Nucleus accumbens (tissue), 56 donors: ENCODE measurements at places on chromosomes 2 and 18.

DNA sequence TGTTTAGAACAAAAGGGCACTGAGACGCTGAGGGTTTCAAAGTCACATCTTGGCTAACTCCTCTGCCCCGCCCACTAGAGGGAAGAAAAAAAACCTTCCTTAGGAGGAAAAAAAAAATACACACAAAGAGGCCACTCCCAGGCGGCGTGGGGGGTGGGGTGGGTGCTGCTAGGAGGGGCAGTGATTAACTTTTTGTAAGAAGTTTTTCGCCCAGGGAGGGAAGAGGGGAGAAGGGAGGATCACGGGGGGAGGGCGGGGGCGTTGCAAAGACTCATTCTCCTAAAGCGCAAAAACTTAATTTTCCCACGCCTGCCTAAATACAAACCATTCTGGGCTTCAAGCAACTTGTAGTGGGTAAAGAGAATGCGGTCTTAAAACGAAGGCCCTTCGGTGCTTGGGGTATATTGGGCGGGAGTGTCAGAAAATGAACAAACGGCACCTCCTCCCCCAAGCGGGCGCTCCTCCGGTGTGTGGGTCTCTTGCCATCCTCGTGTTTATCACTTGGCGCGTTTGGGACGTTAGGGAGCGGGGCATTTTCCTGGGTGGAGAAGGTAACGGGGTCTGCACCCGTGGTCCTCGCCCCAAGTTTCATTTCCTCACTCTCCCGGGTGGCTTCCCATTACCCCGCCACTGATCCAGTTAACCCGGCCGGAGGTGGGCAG, 1.7 kb downstream of the CXCR4 start:
- DNase-seq, result no peak

GRCh38 chr2:113129519-113130078, 2.2 kb downstream of the IL1RN start:
- DNase-seq, result no peak

DNA sequence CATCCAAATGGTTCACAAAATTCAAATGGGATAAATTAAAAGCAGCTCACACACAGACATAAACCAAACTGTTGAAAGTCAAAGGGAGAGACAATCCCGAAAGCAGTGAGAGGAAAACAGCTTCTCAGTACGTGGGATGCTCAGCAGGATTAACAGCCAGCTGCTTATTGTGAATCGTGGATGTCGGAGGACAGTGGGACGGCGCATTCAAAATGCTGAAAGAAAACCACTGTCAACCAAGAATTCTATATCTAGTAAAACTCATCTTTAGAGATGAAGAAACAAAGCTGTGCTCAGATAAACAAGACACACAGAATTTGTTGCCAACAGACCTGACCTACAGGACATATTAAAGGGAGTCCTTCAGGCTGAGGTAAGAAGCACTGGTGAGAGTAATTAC, 102.9 kb downstream of the NFATC1 start:
- DNase-seq, result no peak

GRCh38 chr2:20722592-20723240, 55.8 kb downstream of the GDF7 start:
- DNase-seq, result no peak

- no peak for DNase-seq
Measured at GRCh38 chr18:52348209-52348608, 8.2 kb downstream of the DCC start.

DNA sequence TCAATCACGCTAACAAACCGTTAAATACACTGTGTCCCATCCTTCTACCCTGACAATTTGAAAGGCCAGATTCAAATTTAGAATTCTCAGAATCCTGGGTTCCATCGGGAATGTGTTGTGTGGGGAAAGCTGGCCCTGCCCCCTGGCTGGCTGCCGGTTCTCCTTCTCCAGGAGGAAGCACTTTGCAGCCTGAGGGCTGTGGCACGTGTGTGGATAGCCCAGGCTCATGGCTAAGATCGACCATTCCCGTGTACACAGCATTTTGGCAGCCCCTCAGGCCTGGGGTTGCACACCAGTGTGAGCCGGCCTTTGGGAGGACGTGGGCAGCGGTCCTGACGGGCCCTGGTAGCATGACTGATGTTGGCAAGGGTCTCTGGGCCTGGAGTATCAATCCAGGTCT, 51.0 kb upstream of the ROCK2 start:
- DNase-seq, result no peak

GRCh38 chr2:60105906-60106305, 447.5 kb downstream of the BCL11A start:
- no peak for DNase-seq

GRCh38 chr18:28175930-28176697, 816 bp downstream of the CDH2 start:
- DNase-seq, result no peak

GRCh38 chr2:160700021-160700814, 206.6 kb upstream of the RBMS1 start:
- no peak for DNase-seq

DNA sequence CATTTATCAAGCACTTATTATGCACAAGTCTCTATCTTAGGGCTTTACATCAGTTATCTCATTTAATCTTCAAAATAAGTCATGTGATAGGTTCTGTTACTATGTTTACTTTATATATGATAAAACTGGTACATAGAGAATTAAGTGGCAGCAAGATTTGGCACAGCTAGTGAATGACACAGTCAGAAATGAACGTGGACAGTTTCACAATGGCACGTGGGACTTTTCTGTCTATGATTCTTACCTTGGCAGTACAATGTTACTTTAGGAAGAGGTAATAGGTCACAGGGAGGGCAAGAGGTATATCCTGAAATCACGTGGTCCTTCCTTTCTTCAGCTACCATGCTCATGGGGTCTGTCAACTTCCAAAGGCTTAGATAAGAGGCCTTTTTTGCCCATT, 53.4 kb downstream of the SLC4A10 start:
- DNase-seq, result no peak

- DNase-seq, result no peak
Measured at GRCh38 chr2:145460112-145460511, 940.2 kb upstream of the ZEB2 start.

- DNase-seq, result no peak
Measured at GRCh38 chr2:217270485-217271121, 410.7 kb upstream of the TNP1 start.

DNA sequence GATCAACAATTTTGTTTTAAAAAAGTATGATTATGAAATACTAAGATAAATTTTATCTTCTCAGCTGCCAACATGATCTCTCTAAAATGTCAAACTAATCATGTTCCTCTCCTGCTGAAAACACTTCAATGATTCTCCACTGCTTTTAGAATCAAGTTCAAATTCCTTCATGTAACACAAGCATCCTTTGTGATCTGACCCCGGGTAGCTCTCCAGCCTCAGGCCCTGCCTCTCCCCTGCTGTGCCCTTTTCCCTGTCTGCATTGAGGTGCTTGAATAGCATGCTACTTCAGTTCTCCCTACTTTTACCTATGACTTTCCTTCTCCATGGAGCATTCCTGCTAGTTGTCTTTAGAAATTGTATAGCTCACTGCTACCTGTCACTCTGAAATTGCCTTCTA, 274.8 kb downstream of the PDE11A start:
- no peak for DNase-seq

- no peak for DNase-seq
Measured at GRCh38 chr2:157856187-157856515, 20.0 kb downstream of the ACVR1 start.

DNA sequence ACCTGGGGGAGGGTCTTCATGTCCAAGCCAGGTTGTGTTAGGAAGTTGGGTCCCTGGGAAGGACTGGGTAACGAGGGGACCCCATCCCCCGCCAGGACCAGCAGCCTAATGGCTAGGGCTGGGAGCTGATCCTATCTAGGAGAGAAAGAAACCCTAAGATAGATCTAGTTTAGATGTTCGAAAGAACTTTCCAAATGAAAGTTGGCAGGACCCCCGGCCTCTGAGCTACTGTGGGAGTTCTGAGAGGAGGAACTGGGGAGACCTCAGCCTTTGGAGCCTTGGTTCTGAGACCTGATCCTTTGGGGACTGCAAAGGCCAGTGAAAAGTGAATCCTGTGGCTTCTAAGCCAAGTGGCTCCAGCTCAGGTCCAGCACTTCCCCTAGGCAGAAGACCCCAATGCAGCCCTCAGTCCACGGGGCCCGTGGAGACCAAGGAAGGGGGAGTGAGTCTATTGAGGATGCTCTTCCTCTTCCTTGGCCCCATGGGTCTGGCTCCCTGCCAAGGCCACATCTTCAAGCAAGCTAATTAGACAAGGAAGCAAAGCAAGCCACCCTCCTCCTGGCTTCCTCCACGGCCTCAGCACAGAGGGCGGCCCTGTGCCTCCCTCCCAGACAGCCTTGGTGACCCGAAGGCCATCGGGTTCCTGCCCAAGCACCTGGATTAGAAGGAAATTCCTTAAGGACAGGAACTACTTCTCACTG, 23.5 kb downstream of the CCT7 start:
- no peak for DNase-seq

DNA sequence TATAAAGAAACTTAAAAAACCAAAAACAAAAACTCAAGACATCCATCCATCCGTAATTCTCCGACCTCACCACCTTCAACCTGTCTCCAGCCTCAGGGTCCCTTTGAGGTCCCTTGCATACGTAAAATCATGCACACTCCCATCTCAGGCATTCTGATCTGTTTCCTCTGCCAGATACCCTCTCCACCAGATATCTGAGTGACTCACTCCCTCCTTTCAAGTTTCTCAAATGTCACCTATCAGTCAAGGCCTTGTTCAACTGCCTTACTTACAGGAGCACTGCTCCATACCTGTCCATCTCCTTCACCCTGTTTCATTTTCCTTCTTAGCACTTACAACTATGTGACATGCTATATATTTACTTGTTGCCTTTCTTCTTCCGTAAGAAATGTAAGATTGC, 369.3 kb downstream of the NBAS start:
- no peak for DNase-seq

- no peak for DNase-seq
Measured at GRCh38 chr2:148906124-148906523, 31.1 kb downstream of the KIF5C start.

DNA sequence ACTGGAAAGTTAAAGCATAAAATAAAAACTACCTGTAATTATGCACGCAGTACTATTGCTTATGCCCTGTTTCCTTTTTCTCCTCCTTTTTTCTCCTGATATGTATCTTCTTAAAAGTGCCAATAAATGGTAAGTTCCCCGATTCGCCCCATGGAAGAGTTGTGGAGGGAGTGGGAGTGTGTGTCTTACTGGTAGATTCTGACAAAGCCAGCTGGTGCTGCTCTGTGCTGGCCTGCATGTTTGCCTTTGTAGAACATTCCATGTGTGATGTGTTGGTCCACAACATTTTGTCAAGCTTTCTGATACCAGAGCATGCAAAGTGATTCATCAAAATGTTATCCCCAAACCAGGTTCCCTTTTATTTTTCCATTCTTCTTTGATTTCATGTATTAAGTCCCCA, 356.9 kb upstream of the RAB12 start:
- DNase-seq, result no peak

- no peak for DNase-seq
Measured at GRCh38 chr2:212421556-212422334, 116.9 kb downstream of the ERBB4 start.

DNA sequence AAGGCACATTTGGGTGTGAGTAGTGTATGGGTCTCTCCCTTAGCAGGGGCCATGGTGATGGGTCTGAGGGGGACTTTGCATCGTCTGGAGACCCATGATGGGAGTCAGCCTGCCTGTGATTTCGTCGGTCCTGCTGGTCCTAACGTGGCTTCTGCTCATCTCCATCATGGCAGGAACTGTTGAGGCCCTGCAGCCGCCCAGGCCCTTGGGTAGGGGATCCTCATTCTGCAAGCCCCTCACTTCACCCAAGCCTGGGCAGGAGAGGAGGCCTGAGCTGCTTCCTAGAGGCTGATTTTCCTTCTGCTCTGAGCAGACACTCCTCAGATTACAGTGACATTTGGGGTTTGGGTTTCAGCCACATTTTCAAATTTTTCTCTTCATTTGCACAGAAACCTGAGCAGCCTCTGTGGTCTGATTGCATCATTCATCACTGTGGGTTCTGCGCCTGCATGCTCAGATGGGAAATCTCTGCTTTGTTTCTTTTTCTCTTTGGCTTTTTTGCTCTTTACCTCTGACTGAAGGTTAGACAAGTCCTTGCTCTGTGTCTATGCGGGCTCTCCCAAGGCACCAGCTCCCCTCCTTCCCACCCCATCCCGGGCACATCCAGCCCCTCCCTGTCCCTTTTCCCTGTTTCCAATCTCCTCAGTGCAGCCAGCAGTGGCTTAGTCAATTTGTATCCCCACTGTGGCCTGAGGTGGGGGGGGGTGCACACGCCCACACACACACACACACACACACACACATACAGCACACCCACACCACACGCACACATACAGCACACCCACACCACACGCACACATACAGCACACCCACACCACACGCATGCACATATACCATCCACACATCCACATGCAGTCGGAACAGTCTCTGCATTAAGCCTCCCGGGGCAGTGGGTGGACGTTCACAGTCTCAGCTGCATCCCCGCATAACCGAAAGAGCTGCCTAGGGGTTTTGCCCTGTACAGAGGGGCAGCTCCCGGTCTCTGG, 305.4 kb upstream of the HS6ST1 start:
- DNase-seq, result no peak

- DNase-seq, result no peak
Measured at GRCh38 chr2:239732666-239733010, 292.5 kb downstream of the NDUFA10 start.

DNA sequence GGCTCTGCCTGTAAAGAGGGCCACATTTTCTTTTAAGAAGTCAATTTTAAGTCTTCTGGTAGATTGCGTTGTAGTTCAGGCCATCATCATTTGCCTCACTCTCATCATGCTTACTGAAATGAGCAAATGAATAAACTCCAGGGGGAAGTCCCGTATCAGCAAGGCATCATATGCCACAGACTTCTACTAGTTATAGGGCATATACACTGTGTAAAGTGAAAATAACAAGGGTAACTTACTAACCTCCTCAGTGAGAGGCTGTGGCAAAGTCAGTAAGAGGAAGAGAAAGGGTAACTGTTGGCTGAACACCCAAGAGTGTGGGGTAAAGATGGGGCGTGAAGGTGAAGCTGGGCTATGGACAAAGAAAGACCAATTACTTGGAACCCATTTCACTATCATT, 456.2 kb downstream of the SPAG16 start:
- no peak for DNase-seq

DNA sequence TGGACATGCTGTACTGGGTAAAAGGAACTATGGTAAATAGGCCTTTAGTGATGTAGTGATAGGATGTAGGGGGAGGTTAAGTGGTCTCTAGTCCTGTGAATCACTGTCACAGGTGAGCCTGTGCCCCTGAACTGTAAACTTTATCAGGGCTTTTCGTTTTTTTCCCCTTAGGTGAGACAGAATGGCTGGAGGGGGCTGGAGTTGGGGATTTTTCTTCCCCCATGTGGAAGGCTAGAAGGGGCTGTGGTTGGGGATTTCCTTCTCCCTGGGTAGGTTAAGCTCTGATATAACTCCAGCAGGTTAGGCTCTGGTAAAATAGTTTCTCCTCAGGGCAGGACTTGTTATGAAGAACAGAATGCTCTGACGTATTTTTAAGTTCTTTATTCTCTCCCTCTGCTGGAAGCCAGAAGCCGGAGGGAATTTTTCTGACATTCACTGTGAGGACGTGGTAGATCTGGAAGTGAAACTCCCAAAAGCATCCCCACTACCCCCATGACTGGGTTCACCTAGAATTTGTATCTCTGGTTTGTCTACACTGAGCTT, 28.5 kb downstream of the PIKFYVE start:
- DNase-seq, result no peak

GRCh38 chr2:143600116-143600515, 470.9 kb downstream of the ARHGAP15 start:
- no peak for DNase-seq
